Fibroblast of upper back skin (primary cell): ENCODE measurements at places on chromosomes 1 and 21.
A peak's percentile ranks its signal among the peaks of the same experiment; 100 is the strongest.

DNA sequence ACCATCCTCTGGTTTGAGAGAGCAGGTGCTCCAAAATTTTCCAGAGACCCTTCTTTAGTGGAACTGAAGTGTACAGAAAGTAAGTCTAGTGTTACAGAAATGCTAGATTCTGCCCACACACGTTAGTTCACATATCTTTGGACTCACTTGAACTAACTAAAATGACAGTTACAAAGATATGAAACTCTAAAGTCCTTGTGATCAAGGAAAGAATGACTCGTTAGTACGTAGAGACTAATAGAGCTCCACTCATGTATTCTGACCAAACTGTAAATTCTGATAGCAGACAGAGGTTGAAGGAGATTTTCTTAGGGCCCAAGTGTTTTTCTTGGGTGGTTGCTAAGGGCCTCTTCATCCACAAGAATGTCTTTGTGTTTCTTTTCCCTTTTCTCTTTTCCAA lies 491.5 kb upstream of the B3GALT2 start:
- DNase-seq, result no peak

DNA sequence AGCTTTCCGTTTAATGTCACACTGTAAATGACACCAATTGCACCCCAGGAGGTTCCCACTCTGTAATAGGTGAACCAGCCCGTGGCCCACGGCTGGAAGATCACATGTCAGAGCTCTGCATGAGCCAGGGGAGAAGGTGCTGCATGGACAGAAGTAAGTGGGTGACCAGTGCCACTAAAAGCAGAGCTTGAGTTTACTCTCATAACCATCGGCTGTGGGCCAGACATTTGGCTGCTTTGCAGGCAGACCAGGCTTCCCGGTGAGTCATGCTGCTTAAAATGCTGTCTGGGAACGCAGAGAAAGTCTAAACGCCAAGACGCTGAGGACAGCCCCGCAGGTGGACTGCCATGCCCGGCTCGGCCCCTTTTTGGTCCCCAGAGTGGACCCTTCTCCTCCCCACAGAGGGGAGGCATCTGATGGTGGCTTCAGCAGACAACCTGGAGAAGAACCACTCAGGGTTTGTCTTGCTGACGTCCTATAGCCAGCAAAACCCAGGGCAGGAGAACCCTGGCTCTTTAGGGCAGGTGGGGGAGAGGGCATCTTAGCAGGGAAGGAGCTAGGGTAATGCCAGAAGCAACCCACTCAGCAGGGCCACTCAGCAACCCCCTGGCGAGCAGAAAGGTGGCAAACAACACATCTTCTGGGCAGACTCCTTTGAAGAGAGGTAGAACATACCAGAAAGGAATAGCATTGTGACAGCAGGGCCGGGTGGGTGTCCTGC lies 7.3 kb downstream of the KIAA2013 start:
- DNase-seq, result peak; percentile 82

DNA sequence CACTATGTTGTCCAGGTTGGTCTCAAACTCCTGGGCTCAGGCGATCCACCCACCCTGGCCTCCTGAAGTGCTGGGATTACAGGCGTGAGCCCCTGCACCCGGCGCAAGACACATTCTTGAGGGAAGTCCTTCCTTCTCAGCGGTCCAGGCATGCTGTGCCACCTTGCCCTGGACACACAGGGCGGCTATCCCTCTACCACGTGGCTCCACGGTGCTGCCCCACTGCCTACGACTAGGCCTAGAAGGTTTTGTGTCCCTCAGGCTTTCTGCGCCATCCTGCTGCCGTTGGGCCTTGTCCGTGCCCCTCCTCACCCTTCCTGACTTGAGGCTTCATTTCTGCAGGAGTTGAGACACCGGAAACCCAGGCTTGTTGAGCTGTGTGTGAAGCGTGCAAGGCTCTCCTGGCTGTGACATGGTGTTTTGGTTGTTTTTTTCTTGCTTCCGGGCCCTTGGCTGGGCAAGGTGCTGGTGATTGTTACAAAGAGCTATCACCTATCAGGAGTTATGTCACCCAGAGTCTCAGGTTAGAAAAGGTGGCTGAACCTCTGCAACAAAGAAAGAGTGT lies 13.9 kb downstream of the C1orf174 start:
- DNase-seq, result no peak

DNA sequence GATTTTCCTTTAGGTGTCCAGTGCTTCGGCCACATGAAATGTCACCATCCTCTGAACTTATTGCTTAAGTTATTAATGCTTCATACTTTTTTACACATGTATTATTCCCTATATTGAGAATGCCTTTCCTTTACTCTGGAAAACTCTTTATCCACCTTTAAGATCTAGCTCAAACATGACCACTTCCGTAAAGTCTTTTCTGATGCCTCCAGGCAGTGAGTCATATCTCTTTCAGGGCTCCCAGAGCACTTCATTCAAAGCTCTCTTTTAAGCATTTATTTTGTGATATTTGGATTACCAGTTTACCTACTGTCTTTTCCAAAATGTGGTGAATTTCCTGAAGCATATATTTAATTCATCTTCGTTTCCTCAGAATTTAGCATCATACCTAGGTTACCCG lies 178.9 kb downstream of the HS2ST1 start:
- DNase-seq, result no peak

DNA sequence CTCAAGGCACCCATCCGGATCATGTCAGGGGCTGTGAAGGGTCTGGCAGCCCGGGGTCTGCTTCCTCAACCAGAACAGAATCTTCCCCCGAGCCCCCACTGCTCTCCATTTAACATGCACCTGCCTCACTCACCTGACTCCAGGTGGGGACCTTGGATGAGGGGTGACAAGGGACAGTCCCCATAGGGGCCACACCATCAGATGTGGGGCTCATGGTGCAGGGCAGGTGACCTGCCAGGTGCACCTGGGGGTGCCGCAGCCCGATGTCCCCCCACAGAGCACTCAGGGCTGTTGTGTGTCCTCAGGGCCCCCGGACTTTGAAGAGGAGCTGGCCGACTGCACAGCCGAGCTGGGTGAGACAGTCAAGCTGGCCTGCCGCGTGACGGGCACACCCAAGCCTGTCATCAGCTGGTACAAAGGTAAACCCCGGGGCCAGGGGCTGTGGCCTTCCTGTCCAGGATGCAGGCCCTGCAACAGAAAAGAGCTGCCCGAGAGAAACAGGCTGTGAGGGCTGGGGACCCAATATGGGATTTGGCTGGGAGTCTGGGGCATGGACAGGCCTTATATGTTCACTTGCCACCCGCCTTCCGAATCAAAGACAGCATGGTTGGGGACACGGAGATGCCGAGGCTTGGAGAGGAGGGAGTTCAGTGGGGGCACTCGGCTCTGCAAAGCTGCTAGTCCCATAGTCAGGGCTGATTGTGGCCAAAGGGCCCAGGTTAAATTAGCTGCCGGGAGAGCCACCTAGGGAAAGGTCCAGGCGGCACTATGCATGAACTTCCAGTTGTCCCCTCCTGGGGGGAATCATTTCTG lies 64.6 kb downstream of the TRIM11 start:
- no peak for DNase-seq
